ENCODE measurements at places on chromosomes 1 and 21.

DNA sequence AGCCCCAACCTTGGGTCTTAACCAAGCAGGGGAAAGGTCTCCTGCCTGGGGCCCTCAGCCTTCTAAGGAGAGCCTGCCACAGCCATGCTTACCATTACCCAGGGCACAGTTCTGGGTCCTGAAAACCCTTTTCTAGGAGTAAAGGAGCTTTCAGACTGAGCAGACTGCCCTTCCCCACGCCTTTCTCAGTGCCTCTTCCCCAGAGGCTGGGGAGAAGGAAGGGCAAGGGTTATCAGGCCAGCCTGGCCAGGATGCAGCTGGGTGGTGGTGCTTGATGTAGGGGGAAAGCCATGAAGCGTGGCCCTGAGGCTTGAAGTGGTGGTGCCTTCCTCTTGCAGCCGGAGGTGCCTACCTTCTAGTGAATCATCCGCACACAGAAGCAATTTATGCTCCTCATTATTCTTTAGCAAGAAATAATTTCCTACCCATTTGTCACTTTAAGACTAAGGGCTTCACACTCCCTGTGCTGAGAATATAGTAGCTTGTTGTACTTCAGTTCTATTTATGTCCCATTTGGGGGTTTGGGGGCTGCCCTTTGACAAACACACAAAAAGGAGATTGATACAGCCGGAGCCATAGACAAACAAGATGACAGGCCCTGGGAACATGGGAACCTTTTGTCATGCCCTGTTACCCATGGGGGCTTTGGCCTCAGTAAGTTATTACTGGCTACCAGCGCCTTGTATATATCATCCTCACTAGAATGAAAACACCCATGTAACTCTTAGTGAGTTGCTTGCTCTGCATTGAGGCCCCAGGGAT is 40.7 kb downstream of the MAN1C1 start:
- DNase-seq = no peak

GRCh38 chr21:39670701-39671100 is 58.0 kb downstream of the B3GALT5 start:
- DNase-seq = no peak

DNA sequence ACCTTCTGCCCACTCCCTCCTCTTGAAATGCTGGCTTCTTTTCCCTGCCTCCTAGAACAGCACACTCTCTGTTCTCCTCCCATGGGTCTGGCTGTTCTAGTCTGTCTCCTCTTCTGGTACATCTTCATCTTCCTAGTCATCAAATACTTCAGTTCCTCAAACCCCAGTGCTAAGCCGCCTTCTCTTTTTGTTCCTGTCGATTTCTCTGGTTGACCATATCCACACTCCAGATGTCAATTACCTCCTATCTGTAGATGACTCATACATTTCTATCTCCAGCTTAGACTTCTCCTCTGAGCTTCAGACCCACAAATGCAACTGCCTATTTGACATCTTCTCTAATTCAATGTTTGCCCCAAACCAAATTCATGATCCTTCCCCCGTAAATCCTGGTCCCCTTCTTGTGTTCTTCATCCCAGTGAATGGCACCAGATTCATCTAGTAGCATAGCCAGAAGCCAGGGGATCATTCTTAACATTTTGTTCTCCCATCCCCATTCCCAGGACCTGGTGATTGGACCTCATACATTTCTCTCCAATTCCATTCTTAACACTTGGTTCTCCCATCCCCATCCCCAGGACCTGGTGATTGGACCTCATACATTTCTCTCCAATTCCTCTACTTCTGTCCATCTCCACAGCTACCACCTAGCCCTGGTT is 35.9 kb downstream of the USP24 start:
- DNase-seq = no peak

- no peak for DNase-seq
Observed at GRCh38 chr1:4312024-4312423, 342.4 kb upstream of the AJAP1 start.

DNA sequence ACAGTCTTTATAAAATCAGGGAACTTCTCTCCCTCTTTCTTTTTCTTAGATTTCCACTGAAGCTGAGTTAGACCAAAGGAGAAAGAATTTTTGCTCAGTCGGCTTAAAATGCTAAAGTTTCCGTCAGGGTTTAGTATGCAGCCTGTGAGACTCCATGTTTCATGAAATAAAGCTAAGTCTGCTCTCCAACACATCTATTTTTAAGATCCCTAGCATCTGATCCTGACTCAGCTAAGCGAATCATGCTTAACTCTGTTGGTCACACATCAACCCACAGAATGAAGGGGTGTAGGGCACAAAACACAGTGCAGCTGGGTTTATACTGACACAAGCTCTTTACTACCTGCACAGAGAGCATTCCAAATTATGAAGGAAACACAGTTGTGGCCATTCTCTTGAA is 102.4 kb upstream of the ZNF281 start:
- DNase-seq = no peak

- no peak for DNase-seq
Observed at GRCh38 chr1:59769736-59770095, 45.0 kb upstream of the HOOK1 start.

DNA sequence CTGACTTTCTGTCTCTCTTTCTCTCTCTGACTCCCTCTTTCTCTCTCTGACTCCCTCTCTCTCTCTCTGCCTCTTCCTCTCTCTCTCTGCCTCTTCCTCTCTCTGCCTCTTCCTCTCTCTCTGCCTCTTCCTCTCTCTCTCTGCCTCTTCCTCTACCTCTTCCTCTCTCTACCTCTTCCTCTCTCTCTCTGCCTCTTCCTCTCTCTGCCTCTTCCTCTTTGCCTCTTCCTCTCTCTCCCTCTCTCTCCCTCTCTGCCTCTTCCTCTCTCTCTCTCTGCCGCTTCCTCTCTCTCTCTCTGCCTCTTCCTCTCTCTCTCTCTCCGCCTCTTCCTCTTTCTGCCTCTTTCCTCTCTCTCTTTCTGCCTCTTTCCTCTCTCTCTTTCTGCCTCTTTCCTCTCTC is 18.6 kb upstream of the ANKRD45 start:
- no peak for DNase-seq

- DNase-seq = no peak
Observed at GRCh38 chr1:64212031-64212430, 8.6 kb downstream of the UBE2U start.

DNA sequence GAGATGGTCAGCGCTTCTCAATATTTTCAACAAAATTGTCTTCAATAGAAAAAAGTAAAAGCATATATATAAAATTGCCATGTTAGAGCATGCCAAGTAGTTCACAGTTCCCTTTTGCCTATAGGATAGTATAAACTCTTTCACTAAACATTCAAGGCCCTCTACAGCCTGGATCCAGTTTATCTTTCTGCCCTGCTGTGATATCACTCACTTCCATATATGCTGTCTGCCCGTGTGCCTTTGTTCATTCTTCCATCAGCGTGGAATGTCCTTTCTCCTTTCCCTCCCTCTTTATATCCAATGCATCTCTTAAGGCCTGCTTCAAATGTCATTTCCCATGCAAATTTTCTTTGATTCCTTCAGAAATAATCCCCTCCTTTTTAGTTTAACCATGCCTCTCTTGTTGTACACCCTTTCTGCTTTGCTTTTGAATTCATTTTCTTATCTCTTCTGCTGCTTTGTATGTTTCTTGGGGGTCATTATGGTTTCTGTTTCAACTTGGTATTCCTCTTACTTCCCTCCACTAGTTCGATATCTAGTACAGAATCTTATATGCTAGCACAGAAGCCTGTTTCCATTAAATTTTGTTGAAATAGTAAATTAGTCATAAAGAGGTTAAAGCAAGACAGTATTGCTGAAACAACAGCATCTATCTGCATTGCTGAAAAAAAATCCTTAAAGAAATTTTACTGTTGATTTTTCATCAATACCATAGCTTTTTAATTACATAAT is 44.7 kb downstream of the XCL2 start:
- no peak for DNase-seq

DNA sequence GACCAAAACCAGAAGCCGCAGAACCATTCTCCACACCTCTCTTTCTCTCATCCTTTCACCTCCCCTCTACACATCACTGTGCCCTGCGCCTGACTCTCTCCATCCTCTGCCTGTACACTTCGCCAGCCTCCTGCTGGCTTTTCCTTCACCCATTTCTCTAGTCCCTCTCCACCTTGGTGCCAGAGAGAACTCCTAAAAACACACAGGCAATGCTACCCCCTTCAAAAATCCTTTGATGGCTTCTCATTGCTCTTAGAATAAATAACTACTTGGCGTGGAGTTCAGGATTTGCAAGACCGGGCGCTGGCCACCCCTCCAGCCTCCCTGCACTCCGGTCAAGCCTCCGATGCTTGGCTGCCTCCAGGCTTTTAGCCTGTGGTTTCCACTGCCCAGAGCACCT is 8.6 kb downstream of the CRABP2 start:
- no peak for DNase-seq

DNA sequence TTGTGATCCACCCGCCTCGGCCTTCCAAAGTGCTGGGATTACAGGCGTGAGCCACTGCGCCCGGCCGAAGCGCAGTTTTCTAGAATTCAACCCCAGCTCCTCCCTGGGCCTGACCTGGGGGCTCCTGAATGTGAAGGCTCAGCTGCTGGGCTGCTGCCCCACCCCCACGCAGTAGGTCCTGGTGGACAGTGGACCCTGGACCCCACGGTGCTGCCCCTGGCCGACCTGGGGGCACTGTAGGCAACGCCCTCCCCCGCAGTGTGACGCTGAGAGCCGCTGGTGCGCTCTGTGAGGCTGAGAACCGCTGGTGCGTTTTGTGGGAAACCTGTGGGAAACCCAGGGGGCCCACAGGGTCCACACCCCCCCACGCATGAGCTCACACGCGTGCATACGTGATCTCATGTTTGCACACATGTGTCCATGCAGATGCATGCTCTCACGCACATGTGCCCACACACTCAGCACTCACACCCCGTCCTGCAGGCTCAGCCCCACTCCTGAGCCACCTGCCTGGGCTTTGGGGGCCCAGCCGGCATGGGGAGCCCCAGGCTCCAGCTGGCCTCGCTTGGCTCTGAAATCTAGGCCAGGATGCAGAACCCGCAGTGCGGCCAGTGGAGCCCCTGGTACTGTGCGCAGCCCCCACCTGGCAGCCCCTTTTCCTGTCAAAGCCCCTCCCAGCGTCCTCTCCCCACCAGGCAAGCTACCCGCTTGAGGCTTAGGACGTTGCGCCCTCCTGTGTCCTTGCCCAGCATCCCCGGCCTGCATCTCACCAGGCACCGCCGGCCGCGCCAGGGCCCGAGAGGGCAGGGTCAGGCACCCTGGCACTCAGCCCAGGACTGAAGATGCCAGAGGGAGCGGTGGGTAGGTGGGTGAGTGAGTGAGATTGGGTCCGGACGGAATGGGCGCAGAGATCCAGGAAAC is 67.7 kb downstream of the COL18A1 start:
- DNase-seq = no peak

DNA sequence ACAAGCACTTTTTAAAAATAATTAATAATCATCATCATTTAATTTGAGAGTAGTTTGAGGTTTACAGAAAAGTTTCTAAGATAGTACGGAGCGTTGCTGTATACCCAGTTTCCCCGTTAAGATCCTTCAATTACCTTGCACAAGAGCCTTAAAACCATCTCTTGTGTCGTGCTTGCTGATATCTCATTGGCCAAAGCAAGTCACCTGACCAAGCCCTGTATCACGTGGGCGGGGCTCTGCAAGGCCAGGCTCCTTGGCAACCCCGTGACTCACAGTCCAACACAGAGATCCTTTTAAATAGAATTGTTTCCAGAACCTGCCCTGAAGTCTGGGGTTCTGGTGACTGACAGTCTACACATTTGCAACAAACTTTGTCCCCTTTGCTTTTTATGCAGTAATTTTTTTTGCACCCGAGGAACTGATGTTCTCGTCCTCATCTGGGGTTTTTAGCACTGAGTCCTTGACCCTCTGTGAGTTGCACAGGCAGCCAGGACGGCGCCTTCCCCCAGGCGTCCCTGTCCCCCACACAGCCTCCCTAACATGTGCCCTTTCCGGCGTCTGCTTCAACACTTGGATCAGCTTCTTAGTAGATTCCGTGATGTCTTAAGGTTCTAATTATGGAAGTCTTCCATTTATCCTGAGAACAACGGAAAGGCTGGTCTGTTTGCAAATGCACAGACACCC is 183.3 kb upstream of the TMEM51 start:
- DNase-seq = peak; percentile 39

GRCh38 chr1:197774466-197775281 is 606 bp downstream of the DENND1B start:
- DNase-seq = peak; percentile 80

DNA sequence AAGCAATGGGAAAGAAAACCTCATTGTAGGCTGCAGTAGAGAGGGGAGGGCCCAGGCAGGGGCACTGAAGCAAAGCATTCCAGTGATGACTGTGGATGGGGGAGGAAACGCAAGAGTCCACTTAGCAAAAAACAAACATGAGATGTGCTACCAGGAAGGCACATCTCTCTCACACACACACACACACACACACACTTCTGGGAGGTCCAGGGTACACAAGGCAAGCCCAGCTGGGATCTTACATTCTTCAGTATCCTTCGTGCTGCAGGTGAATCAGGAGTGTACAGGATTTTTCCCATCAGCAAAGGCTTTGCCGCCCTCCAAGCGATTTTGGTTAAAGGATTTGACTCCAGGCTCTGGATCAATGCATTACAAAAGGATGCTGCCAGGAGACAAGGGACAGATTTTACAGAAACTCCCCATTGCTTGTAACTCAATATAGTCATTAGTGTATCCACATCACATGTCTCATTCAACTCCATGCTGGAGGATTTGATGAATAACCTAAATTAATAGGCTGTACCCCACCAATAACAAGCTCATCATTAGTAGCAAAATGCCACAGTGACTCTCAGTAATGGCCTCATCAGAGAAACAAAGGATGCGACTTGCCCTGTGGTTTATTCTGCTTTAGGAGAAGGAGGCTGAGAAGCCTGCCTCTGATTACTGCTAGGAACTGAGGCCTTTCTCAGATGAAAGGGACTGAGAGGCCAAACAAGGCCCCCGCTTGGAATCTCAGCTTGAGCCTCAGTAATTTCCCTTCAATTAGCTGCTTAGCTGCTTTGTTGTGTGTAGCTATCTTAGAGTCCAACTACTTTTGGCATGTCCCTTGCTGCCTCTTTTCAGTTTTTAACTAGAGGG is 41.6 kb downstream of the ABCA4 start:
- no peak for DNase-seq
